ENCODE measurements at places on chromosomes 6 and 20.

- DNase-seq: no peak
These were observed 65.1 kb upstream of the STX16 start for GRCh38 chr20:58585753-58586540.

DNA sequence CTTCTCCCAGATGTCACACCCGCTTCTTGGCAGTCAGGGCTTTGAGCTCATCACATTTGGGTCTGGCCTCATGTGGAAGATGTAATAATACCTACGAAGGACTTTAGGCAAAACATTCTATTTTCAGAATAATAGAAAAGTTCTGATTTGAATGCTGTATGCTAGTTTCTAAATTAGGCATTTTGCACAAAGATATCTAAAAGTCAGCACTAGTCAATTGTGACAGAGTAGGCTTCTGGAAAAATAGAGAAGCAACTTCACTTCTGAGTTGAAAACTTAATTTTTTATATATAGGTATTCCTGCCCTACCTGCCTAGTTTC, 38.3 kb upstream of the CD2AP start:
- DNase-seq: no peak

GRCh38 chr20:57509665-57510237, 15.2 kb downstream of the CTCFL start:
- DNase-seq: peak; percentile 16

DNA sequence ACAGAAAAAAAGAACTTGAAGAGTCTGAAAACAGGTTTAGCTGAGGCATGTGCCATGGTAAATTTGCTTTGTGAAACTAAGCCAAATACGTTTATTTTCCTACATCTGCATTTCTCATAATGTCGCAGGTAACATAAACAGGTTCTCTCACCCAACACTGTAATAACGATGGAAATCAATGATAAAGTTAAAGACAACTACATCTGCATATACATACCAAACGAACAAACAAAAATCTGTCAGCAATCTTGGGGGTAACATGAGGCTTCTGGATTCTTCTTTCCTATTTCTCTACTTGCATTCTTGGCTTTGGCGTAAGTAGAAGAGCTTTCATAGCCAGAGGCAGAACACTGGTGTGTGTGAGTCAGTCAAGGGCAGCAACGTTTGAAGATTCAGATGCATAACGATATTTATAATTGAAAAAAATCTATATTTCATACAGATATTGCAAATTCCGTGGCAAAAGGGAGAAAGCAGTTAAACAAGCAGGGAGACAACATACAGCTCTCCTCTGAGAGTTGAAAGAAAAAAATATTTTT, 195.1 kb downstream of the EDN1 start:
- no peak for DNase-seq

GRCh38 chr20:63060057-63060991, 53.6 kb upstream of the BHLHE23 start:
- DNase-seq: peak; percentile 50

Measured in cardiac fibroblast (primary cell).